Large intestine (tissue), 12 donors: ENCODE measurements at places on chromosomes 7 and 10. TPM values are rescaled to one million over a fixed set of nuclear protein-coding genes. Genes with fewer than 3 reads are reported as not detected.

KDM7A gene
- 17.3 TPM for polyA plus RNA-seq

EN2 gene
- polyA plus RNA-seq: not detected

NPY4R2 gene
- polyA plus RNA-seq: 0.79 TPM

MICALL2 gene
- 77.8 TPM for polyA plus RNA-seq

MYOZ1 gene
- polyA plus RNA-seq: 0.94 TPM

SFRP4 gene
- 0.79 TPM for polyA plus RNA-seq

PNLIP gene
- 0.12 TPM for polyA plus RNA-seq

WNT16 gene
- polyA plus RNA-seq: 0.43 TPM

PIP gene
- polyA plus RNA-seq: not detected

AMZ1 gene
- 0.34 TPM for polyA plus RNA-seq

NAT16 gene
- polyA plus RNA-seq: 0.21 TPM

HKDC1 gene
- 91.5 TPM for polyA plus RNA-seq

TRIM73 gene
- polyA plus RNA-seq: 4.8 TPM

ITIH5 gene
- 6.8 TPM for polyA plus RNA-seq

ZNF467 gene
- polyA plus RNA-seq: 6.0 TPM

ADAM22 gene
- polyA plus RNA-seq: 5.9 TPM

RET gene
- 20.1 TPM for polyA plus RNA-seq

SAMD9L gene
- polyA plus RNA-seq: 6.5 TPM

TMEM139 gene
- polyA plus RNA-seq: 36.2 TPM

SEPTIN14 gene
- polyA plus RNA-seq: not detected

FASTK gene
- polyA plus RNA-seq: 90.4 TPM

RELN gene
- 5.0 TPM for polyA plus RNA-seq

MMP21 gene
- polyA plus RNA-seq: 0.28 TPM

SH2B2 gene
- 1.6 TPM for polyA plus RNA-seq

LRRC18 gene
- polyA plus RNA-seq: 0.24 TPM

CHRM2 gene
- polyA plus RNA-seq: 7.3 TPM

DNAJB9 gene
- 30.5 TPM for polyA plus RNA-seq

EPHA1 gene
- polyA plus RNA-seq: 42.5 TPM

KCNIP2 gene
- 21.2 TPM for polyA plus RNA-seq

PGAM2 gene
- 4.0 TPM for polyA plus RNA-seq

CCDC71L gene
- 11.5 TPM for polyA plus RNA-seq

AS3MT gene
- polyA plus RNA-seq: 15.5 TPM

IFIT2 gene
- 3.7 TPM for polyA plus RNA-seq

CHST3 gene
- 4.7 TPM for polyA plus RNA-seq

COA1 gene
- polyA plus RNA-seq: 47.5 TPM

PTEN gene
- polyA plus RNA-seq: 68.2 TPM

PRLHR gene
- 1.1 TPM for polyA plus RNA-seq

CTAGE8 gene
- polyA plus RNA-seq: 11.2 TPM

FXYD4 gene
- not detected for polyA plus RNA-seq

ZNF786 gene
- 8.5 TPM for polyA plus RNA-seq

GDF2 gene
- not detected for polyA plus RNA-seq
